ENCODE measurements at places on chromosomes 13 and 19.

GRCh38 chr13:50631041-50631440 is 212.5 kb downstream of the DLEU7 start:
- DNase-seq, result no peak

GRCh38 chr13:27338816-27339215 is 68.2 kb downstream of the RASL11A start:
- no peak for DNase-seq

DNA sequence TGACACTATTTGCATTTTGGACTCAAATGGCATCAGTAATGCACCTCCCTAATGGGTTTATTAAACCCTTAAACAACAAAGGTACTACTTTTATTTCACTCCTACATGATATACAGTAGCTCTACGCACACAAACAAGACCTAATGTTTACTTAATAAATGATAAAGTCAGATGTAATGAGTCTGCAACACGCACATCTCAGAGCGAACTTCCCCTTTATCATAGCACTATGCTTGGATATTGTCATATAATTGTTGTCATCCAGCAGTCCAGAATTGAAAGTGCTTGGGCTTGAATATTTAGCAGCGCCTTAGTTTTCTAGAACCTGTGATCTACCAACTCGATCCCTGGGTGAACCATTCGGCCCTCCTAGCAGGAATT is 772 bp downstream of the PARP4 start:
- DNase-seq, result no peak

DNA sequence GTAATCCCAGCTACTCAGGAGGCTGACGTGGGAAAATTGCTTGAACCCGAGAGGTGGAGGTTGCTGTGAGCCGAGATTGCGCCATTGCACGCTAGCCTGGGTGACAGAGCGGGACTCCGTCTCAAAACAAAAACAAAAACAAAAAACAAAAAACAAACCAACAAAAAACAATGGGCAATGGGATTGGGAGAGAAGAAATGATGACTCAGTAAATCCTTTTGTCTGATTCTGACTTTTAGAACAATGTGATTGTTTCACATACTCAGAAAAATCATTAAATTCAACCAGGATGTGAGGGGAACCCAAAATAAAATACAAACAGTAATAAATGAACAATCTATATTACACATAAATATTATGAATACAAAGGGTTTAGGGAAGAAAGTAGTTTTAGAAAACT is 5.1 kb downstream of the ZNF565 start:
- DNase-seq, result no peak

- no peak for DNase-seq
Observed at GRCh38 chr13:95138876-95139585, 162.2 kb downstream of the ABCC4 start.

GRCh38 chr19:1315470-1316166 is 29.9 kb downstream of the EFNA2 start:
- DNase-seq, result peak; percentile 29

GRCh38 chr19:33426621-33427361 is 53.3 kb downstream of the CEBPG start:
- DNase-seq, result no peak

DNA sequence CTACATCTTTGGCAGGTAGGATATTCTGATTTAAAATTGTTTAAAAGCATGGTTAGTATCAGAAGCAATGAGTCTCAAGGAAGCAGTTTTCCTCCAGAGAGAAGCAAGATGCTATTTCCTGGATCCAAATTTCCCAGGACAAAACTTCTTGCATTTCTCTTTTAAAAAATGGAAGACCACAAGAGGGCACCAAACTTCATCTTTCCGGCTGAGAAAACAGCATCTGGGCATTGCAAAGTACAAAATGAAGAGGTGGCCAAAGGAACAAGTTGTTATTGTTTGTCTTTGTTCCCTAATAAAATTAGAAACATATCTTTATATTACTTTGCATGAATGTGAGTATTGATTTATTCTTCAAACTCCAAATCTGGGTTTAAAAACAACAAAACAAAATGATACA is 60.0 kb upstream of the LRCH1 start:
- no peak for DNase-seq

- no peak for DNase-seq
Observed at GRCh38 chr19:46195104-46195503, 34.4 kb upstream of the IGFL1 start.

- DNase-seq, result no peak
Observed at GRCh38 chr13:103275722-103276121, 209.5 kb upstream of the SLC10A2 start.

DNA sequence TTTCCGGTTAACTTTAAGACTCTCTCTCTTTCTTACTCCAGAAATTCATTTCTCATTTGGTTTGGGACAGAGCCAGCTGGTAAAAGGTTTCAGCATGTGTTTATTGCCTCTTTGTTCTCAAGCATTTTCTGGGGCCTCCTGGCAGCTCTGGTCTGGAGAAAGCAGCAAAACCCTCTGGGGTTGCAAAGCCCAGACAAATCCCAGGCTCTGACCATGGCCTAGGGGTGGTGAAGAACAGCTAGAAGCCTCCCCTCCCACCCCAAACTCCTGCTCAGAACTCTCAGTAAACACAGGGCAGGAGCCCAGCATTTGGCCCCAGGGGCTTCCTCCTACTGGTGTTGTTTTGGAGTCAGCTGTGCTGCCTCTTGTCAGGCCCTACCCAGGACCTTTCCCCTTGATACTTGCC is 124.2 kb upstream of the SERP2 start:
- DNase-seq, result no peak
